Muscle of arm (tissue), 14 donors: ENCODE measurements at places on chromosomes 7 and 10.

DNA sequence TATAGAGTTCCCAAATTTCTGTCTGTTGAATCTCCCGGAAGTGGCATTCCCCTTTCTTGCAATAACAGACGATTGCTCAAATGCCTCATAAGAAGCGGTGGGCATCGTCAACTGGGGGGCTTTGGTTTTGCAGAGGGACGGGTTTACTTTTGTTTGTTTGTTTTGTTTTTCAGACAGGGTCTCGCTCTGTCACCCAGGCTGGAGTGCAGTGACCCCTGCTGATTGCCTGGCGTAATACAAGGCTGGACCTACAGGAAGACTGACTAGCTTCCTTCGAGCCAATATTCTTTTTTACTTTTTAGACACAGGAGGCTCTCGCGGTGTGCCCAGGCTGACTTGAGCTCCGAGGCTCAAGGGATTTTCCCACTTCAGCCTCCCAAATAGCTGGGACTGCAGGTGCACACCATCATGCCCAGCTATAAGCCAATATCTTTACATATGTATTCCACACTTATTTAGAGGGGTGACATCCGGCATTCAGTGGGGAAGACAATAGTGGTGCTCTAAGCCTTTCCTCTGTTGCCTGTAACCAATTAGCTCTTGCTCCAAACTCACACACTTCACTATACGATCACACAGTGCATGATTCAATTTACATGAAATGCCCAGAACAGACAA is 58.1 kb downstream of the FHIP2A start:
- no peak for DNase-seq

DNA sequence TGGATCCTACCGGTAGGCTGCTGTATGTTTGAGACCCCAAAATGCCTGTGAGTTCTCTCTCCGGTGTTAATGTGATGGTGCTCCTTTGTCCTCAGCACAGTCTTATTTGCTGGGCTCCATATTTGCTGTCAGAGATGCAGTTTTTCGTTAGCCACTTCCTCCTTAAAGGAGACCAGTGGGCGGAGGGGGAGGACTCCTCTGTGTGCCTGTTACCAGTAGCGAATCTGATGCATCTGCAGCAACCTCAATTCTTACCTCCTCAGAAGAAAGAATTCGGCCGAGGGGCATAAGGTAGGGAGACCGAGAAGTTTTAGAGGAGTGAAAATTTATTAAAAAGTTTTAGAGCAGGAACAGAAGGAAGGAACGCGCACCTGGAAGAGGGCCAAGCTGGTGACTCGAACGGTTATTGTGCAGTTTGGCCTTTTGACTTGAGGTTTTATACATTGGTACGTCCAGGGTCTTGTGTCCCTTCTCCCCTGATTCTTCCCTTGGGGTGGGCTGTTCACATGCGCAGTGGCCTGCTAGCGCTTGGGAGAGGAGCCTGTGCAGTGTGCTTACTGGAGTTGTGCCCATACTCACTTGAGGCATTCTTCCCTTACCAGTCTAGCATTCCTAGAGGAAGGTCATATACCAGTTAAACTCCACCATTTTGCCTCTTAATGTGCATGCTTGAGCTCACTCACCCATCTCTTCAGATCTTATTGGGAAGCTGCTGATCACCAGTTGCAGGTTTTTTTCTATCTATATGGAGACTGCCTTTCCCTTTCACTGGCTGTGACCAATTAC is 49.5 kb downstream of the GNAI1 start:
- no peak for DNase-seq

GRCh38 chr10:67969875-67970274 is 85.4 kb downstream of the SIRT1 start:
- DNase-seq = no peak

DNA sequence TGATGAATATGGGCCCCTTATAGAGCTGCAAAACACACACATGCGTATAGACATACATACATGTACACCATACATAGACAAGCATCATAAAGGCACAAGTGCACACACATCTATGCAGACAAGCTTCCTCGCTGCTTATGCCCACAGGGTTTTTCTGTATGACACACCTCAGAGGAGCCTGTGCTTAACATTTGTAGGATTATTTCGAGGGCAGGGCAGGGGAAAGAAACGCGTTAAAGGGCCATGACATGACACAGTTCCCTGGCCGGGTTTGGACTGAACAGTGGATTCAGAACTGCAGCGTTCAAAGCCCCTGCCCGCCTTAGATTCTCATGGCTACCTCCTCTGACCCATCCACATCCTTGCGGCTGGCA is 44.8 kb downstream of the CHST3 start:
- no peak for DNase-seq

DNA sequence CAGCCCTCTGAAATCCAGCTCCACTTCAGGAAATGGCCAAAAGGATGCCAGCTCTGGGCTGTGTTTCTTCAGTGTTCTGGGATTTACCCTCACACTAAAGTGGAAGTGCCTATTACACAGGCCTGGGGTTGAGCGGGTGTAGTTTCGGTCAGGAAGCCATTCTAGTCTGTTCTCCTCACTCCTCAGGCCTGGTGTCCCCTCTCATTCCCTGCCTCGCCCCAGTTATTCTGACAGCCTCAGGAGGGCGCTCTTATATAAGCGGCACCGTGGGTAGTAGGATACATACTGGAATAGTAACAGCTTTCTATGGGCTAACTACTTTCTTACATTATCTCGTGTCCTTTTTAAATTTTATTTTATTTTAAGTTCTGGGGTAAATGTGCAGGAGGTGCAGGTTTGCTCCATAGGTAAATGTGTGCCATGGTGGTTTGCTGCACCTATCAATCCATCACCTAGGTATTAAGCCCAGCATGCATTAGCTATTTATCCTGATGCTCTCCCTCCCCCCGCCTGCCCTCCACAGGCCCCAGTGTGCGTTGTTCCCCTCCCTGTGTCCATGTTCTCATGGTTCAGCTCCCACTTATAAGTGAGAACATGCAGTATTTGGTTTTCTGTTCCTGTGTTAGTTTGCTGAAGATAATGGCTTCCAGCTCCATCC is 12.2 kb upstream of the LGI1 start:
- DNase-seq = no peak

GRCh38 chr7:81014266-81014665 is 95.4 kb upstream of the SEMA3C start:
- DNase-seq = no peak

GRCh38 chr10:17872191-17873091 is 63.3 kb downstream of the MRC1 start:
- DNase-seq = no peak

- no peak for DNase-seq
These were observed 253.8 kb downstream of the CRPPA start for GRCh38 chr7:16167526-16167925.

GRCh38 chr10:48768926-48769325 is 84.3 kb downstream of the WDFY4 start:
- DNase-seq = peak; percentile 20

DNA sequence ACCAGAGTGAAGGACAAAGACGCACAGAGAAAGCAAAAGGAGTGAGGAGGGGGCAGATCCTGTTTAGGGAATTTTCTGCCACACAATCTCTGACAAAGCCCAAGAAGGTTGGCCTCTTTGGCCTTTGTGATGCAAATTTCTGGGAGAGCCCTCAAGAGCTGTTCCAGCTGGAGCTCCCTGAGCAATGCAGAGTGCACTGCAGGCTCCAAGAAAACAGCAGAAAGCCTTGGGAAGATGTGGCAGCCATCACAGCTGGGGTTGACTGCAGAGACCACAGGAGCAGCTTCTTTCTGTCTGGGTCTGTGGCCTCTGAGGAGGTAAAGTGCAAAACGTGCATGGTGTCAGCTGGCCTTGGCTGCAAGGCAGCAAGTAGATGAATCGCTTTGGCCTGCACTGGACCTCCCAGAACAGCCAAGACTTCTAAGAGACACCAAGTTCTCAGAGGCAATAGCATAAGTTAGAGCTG is 200.2 kb downstream of the ELMO1 start:
- DNase-seq = peak; percentile 64

DNA sequence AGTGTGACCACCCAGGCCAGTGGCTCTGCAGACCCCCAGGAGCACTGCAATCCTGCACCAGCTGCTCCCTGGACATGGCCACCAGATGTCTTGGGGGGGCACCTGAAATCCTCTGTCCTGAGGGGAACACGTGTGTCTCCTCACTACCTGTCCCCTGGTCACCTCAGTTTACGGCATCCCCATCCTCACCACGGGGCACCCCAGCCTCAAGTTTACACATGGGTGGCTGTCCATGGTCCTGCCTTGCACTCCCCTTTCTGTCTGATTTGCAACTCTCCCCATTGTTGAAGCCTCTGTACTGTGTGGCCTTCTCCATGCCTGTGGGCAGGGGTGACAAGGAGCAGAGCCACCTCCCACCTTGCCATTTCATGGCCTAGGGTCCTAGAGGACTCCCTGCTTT is 67.2 kb downstream of the RAMP3 start:
- DNase-seq = no peak

- DNase-seq = peak; percentile 5
These were observed 51.0 kb downstream of the ORC5 start for GRCh38 chr7:104156842-104157277.

- DNase-seq = no peak
These were observed 210.2 kb upstream of the CTBP2 start for GRCh38 chr10:125370578-125370977.

GRCh38 chr7:150451097-150451793 is 815 bp downstream of the GIMAP8 start:
- no peak for DNase-seq

- DNase-seq = no peak
These were observed 215.3 kb upstream of the RHOBTB1 start for GRCh38 chr10:61159253-61159652.

- DNase-seq = no peak
These were observed 52.5 kb upstream of the LHFPL3 start for GRCh38 chr7:104275900-104276299.
